ENCODE measurements at places on chromosomes 2 and 18. TPM values are rescaled to one million over a fixed set of nuclear protein-coding genes. Genes with fewer than 3 reads are reported as not detected.

The EML4 gene
- total RNA-seq, result 93.6 TPM

The SMAD2 gene
- 96.9 TPM for total RNA-seq

The FAP gene
- total RNA-seq, result 57.7 TPM

The LYG2 gene
- not detected for total RNA-seq

The FRZB gene
- 3.7 TPM for total RNA-seq

The HOXD1 gene
- total RNA-seq, result 0.90 TPM

The CDK15 gene
- 3.7 TPM for total RNA-seq

The IL1RL2 gene
- total RNA-seq, result 0.90 TPM

All from urinary bladder (tissue), 4 donors.